ENCODE measurements at places on chromosomes 2 and 18.

- no peak for DNase-seq
Measured at GRCh38 chr2:239169311-239170048, 231.3 kb downstream of the HDAC4 start.

DNA sequence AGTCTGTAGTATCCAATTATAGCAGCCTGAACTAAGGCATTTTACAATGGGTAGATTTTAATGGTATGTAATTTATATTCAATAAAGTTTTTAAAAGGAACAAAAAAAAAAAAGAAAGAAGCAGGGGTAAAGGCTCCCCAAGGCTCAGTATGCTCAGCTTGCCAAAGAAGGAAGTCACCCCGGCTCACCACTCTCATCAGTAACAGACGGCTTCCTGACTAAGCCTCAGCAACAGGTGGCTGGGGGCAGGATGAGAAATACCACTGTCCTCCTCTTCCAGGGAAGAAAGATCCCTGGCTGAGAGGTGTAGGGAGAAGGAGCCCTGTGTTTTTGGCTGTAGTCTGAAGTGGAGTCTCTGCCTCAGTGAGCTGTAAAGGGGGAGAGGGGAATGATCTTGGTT lies 121.2 kb downstream of the ARHGEF4 start:
- peak; percentile 6 for DNase-seq

- no peak for DNase-seq
Measured at GRCh38 chr2:165120740-165121467, 82.9 kb downstream of the SCN3A start.

GRCh38 chr2:232937278-232937906 lies 67.3 kb downstream of the SNORC start:
- DNase-seq, result no peak

DNA sequence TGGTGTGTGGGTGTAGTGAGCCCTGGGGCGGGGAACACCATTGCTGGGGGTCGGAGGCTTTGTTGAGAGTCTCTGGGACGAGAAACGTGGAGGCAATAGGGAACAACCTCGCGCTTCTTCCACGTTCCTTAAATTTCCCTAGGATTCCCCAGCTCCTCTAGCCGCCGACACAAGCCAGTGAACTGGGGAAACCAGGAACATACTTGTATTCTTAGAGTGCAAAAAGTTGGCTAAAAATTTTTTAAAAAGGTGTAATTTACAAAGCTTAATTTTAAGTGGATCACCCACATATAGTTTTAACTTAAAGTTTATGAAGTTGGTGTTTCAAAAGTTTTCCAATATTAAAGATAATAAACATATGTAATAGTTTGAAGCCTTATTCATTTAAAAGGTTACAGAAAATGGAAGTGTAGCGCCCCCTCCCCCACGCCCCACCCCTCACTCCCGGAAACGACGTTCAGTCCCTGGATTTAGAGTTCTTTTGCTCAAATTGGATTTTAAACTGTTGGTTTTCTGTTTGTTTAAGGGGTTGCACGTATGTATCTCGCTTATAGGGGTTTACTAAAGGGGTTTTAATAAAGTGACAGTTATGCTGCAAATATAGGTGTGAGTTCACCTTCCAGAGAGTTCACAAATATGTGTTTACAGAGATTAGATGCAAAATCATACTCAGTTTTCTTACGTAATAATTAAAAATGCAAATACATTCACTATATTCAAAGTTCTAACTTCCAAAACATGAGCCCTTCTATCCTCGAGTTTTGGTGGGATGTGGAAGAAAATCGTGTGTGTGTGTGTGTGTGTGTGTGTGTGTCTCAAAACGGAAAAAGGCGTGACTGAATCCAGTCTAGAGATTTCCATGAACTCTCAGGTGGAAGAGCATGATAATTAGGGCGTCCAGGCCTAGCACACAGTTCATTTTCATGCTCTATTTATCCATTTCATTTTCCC lies 872 bp downstream of the DSG2 start:
- no peak for DNase-seq

- DNase-seq, result no peak
Measured at GRCh38 chr18:70503060-70503459, 214.2 kb downstream of the SOCS6 start.

All from GDM1 (cell line).